ENCODE measurements at places on chromosomes 6 and 20. TPM values are rescaled to one million over a fixed set of nuclear protein-coding genes. Genes with fewer than 3 reads are reported as not detected.

GRCh38 chr6:119077643-119078375 is 655 bp downstream of the FAM184A start:
- peak; percentile 36 for DNase-seq

Gene DEK
- total RNA-seq = 70.5 TPM

DNA sequence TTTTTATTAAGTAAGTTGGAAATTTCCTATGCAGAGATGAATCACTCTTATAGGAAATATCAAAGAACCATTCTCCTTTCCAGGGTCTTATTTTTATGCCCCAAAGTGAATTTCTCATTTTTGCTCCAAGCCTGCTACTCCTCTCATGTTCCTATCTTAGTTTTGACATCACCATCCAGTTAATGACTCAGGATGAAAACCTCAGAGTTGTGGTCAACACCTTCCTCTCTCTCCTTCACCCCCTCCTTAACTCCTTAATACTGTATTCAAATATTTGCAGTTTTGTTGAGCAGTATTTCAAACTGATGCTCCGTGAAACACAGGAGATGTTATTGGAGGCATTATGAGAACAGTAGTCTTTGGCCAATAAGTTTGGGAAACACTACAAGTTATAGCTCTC is 64.1 kb downstream of the NRN1 start:
- DNase-seq = no peak

DNA sequence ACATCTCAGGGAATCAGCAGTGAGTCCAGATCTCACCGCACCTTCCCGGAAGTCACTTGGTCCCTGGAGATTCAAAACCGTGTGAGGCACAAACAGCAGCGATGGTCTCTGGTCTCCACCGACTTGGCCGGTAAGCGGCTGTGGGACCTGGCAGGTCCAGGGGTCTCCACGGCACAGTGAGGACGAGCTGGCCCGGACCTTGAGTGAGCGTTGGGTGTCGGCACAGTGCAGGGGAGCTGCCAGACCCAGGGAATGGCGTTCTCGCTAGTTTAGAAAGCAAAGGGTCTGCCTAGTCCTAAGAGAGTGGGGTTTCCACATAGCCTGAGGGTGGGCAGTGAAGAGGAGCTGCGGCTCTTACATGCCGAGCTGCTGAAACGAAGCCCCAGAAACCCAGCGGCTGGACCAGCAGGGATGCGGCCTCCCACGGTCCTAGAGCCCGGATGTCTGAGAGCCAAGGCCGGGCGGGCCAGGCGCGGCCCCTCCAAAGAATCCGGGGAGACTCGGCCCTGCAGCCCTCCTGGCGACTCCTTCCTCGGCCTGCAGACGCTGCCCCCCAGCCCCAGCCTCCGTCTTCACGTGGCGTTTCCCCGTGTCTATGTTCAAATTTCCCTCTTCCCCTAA is 185.0 kb downstream of the ERMARD start:
- no peak for DNase-seq
